ENCODE measurements at places on chromosomes 7 and 10.

DNA sequence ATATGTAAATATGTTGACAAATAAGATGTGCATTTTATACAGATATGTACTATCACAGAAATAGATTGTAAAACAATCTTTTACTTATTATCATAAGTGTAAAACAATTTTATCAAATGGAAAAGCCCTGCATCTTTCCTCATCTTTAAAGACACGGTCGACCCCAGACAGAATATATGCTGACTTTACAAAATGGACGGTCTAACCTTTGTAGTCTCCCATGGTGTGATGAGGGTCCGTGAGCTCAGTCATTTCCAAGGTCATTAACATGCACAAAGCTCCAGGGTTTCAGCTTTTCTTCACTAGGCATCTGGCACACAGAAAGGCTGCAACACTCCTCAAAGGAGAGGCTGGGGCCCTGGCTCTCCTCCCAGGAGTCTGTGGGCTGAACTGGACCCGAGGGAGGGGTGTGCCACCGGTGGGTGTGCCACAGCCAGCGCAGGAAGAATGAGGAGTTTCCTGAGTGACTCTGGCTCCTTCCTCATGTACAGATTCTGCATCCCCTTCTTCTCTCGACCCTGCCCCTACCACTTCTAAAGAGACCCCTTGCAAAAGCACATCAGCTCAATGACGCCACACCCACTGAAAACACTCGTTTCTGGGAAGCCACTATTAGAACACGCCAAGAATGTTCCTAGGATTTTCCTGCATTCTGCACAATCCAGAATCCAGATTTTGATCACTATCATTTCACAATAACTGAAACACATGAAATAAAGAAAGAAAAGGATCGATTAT lies 26.2 kb upstream of the ABLIM1 start:
- no peak for DNase-seq

- no peak for DNase-seq
Observed at GRCh38 chr7:30688718-30689221, 6.5 kb upstream of the CRHR2 start.

DNA sequence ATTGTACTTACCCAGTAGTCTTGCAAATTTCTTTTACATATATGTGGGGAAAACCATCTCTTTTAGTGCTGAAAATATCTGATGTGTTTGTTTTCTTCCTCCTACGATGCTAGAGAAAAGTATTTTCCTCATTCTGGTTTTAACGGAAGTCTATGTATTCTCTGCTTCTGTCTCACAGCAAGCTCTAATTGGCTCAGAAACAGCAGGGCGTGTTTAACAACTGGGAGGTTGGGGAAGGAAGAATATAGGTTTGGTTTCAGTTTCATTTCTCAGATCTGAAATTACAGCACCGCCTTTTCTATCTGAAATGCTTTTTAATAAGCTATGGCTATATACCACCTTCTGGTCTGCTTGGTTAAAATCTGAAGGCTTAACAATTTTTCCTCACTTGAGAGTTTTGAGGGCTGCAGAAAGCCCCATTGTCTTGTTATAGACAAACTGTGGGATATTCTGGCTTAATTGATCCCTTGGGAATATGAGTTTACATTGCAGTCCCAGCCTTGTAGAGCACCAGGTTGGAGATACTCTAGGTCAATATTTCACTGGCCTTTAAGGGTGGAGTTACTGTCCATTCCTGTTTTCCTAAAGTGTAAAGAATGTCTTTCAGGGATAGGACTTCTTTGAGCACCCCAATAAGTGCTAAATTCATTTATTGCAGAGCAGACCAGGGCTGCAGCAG lies at the start of gene SAMD9:
Gene SAMD9, minus strand, starts transcription at position 128 of the 679 bp plus-strand sequence. CDS start 11,882 bp downstream, outside the sequence.
- no peak for DNase-seq

DNA sequence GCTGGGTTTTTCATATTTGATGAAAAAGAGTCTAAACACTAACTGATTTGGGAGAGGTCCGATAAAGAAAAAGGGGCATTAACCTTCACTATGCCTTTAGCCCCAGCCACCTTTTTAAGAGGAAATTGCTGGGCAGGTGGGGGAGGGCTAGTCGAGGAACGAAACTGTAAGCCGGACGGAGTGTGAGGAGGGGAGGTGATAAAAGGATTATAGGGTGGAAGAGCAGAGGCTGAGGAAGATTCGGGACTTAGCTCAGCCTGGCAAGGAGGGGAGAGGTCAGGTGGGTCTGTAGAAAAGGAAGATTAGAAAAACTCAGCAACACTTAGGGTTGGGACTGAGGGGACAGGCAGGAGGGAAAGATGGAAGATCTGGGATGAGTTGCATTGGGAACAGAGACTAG lies 77.0 kb downstream of the TSPAN12 start:
- DNase-seq, result no peak
